ENCODE measurements at places on chromosomes 12 and 14.
A peak's percentile ranks its signal among the peaks of the same experiment; 100 is the strongest.

GRCh38 chr14:39417014-39417413 is 15.2 kb downstream of the FBXO33 start:
- no peak for DNase-seq

GRCh38 chr12:105330283-105330930 is at the start of gene C12orf75:
Gene C12orf75 (plus strand): TSS chr12:105330691. CDS start chr12:105330892, 201 bp downstream.
- DNase-seq: peak; percentile 87

- peak; percentile 66 for DNase-seq
Observed at GRCh38 chr14:103522649-103523574, at the start of gene CKB. Gene CKB (minus strand): TSS chr14:103522830. CDS start chr14:103522493, 337 bp downstream.

DNA sequence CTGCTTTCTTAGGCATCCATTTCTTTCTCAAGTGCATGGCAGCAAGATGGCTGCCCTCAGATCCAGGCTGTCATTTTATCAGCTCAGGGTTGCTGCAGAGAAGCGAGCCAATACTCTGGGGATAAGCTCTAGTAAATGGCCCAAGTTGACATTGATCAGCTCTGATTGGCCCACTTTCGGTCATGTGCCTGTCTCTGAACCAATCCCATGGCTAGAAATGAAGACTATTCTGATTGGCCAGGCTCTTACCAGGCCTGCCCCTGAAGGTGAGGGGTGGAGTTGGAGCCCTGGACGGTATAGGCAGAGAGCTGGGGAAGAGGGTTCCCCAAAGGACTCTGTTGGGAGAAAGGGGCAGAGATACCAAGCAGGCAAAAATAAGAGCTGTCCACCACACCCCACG is 41.4 kb downstream of the MYO1H start:
- DNase-seq: peak; percentile 5

GRCh38 chr12:131610181-131610580 is 100.7 kb upstream of the SFSWAP start:
- no peak for DNase-seq

- no peak for DNase-seq
Observed at GRCh38 chr12:8846305-8846704, 23.9 kb downstream of the A2ML1 start.

DNA sequence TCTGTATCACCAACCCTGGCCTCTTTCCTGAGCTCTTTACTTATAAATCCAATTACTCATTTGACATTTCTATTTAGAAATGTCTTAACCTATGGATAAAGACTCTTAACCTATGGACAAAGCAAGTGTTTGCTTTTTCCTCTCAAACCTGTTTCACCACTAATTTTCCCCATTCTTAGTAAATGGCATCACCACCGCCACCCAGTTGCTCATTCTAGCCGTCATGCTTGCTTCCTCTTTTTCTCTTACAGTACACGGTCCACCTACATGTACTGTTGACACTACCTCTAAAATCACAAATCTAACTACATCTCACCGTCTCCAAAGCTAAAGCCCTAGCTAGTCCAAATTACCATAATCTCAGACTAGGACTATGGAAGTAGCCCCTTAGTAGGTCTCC is 60.0 kb downstream of the CAPS2 start:
- DNase-seq: no peak

GRCh38 chr12:32179011-32179395 is 72.4 kb downstream of the BICD1 start:
- no peak for DNase-seq

GRCh38 chr12:93634416-93634815 is 42.8 kb upstream of the CRADD start:
- DNase-seq: no peak

- no peak for DNase-seq
Observed at GRCh38 chr12:108457734-108458361, 57.2 kb upstream of the FICD start.

GRCh38 chr14:49880267-49881064 is 12.4 kb upstream of the ARF6 start:
- no peak for DNase-seq

DNA sequence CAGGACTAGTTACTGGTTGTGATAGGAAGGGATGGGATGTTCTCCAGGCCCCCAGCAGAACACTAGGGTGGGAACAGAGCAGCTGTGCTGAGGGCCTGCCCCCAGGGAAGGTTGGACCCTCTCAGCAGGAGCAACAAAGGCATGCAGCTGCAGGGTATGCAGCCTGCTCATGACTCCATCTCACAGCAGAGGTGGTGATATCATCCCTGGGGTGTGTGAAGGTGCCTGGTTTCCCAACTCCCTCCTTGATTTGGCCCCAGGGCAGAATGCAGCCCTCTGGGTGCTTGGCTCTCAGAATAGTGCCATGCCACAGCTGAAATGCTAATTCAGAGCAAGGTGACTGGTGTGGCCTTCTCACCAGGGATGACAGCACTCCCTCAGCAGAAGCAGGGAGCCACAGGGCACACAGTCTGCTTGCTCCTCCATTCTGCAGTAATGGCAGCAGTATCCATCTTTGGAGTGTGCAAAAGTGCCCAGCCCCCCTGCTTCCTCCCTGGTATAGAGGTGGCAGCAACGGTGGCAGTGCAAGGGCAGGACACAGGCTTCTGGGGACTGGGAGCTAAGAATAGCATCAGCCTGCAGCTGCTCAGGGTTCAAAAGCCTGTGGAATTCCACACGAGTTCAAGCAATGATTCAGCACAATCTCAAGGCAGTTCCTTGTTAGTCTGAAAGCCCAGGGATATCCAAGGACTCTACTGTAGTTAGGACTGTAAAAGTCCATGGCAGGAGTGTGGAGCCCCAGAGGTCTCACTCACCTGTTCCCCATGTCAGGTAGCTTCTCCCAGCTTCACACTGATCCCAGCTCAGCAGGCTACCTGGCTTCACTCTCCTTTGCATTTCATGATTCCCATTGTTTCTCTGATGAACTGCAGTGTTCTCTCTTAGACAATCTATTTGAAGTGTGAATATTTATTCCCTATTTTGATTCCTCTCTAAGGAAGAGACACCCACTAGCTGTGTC is 298.1 kb upstream of the FOXG1 start:
- no peak for DNase-seq

- DNase-seq: no peak
Observed at GRCh38 chr14:92185559-92185958, 63.8 kb downstream of the CPSF2 start.

- DNase-seq: no peak
Observed at GRCh38 chr14:77902811-77903210, 102.9 kb downstream of the ADCK1 start.

GRCh38 chr12:2560356-2560755 is 234.4 kb upstream of the FKBP4 start:
- no peak for DNase-seq

DNA sequence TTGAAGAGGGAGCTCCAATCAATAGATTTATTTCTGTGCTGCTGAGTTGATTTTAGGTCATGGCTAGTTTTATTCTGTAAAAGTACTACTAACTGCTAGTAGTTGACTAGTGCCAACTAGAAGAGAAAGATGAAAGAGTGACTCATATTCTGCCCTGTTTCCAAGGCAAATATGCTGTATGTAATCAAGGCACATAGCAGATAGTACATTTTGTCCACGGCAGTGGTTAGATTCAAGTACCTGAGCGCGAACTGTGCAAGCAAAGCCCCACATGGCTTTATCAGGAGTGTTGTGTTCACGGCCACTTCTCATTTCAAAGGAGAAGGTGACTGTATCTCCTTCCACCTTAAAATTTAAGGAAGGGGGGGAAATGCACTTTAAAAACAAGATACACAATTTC is 126.8 kb downstream of the TRAFD1 start:
- no peak for DNase-seq

DNA sequence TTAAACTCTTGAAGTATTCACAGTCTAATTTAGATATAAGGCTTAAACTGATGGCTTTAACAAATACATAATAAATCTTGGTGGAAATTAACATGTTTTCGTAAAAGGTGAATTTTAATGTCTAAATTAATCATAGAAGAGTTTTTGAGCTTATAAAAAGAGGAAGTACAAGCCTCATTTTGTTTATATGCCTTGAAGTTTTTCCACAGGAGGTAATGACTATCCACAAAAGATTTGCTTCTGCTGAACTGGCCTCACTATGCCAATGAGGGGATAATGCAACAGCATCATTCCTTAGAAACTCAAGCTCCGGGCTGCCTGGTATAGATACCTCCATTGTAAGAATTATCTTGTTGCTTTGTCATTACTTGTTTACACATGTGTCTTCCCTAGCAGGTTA is 175.6 kb downstream of the DUSP6 start:
- no peak for DNase-seq

DNA sequence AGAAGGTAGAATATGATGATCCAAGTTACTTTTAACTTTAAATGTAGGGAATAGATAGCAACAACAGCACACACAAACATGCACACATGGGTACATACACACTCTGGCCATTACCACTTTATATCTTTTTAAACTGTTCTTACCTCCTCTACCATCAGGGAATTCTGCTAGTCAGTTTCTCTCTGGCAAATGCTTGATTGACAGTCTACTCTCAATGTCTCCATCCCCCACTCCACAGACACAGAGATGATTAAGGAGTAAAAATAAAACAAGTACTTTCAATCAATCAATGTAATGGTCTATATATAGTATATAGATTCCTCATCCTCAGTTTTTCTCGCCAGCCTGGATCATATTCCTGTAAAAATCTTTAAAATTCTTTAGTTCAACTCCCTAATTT is 16.1 kb upstream of the STRN3 start:
- DNase-seq: no peak

GRCh38 chr12:74412606-74413230 is 124.9 kb upstream of the ATXN7L3B start:
- DNase-seq: peak; percentile 9

DNA sequence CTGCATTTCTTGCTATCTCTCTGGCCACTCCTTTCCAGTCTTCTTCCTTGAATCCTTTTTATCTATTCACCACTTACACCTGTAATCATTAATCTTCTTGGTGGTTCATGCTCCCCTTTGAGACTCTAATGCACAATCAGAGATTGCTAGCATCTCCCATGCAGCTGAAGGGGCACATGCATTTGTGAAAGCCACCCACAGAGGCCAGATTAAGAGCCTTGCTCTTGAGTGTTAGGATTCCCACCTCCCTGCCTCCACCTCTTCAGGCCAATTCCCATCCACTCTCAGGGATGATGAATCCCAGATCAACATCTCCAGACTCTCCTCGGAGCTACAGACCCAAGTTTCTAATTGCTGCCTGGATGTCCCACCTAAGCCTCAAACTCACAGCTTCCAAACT is 19.4 kb upstream of the KRT18 start:
- DNase-seq: no peak

DNA sequence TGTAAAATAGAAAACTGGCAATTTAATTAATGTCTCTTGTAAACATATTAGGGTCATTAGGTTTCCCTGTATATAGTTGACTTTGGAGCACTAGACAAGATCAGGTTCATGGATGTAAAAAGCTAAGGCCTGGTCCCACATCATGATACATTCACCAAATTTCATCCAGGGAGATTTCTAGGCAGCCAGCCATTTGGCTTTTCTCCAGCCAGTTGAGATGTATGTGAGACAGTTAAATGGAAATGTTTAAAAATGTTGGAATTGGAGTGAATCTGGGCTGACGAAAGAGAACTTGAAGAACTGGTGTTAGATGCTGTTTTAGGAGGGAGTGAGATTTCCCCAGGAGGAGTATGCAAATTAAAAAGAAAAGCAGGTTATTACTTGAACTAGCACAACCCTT is 41.8 kb upstream of the CLEC14A start:
- peak; percentile 31 for DNase-seq

DNA sequence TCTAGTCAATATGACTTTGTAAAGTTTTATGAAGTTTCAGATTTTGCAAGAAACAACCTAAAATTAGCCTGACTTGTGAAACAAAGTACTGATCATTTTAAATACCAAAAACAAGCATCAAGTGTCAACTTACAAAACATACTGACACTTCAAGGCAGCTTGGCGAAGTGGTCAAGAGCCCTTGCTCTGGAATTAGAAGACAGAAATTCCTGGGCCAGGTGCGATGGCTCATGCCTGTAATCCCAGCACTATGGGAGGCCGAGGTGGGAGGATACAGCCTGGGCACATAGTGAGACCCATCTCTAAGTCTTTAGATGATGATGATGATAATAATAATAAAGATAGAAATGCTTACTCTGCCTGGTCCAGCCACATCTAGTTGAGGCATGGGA is 45.4 kb upstream of the NR2C1 start:
- no peak for DNase-seq

DNA sequence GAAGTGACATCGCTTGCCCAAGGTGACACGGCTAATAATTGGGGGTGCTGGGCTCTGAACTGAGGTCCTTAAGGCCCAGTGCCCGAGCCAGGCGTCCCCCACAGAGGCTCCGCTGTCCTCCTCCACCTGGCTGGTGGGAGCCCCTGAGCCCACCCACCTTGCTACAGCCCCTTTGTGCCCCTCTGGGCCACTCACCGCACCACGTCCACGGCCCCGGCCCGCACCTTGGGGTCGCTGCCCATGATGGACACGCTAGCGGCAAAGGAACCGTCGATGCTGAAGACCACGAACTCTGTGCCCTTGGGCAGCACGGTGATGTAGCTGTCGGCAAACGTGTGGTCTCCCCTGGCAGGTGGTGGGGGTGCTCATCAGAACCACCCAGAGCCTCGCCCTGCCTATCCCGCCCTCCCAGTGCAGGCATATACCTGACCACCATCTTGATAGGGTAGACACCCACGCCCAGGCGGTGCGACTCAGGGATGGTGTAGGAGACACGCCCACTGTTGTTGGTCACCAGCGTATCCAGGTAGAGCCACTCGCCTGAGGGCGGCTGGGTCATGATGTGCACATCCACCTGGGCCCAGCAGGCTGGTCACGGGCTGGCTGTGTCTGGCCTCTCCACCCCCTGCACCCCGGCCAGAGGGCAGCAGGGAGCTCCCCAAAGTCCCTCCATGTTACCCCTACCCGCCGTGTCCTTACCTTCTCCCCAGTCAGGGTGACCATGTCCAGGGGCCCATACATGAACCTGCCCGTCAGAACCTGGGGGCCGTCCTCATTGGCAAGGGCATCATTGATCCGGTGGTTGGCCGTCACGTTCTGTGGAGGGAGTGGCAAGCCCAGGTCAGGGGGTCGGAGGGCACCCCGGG is 6.8 kb downstream of the ARL6IP4 start:
- DNase-seq: no peak

DNA sequence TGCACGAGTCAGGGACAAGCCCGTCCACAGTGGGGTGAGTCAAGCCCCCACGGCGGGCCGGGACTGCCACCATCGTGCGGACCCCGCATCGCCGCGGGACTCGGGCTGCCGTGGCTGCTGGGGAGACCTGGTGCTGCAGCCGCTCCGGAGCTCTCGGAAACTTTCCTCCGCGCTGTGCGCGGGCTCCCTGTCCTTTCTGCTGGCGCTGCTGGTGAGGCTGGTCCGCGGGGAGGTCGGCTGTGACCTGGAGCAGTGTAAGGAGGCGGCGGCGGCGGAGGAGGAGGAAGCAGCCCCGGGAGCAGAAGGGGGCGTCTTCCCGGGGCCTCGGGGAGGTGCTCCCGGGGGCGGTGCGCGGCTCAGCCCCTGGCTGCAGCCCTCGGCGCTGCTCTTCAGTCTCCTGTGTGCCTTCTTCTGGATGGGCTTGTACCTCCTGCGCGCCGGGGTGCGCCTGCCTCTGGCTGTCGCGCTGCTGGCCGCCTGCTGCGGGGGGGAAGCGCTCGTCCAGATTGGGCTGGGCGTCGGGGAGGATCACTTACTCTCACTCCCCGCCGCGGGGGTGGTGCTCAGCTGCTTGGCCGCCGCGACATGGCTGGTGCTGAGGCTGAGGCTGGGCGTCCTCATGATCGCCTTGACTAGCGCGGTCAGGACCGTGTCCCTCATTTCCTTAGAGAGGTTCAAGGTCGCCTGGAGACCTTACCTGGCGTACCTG is 1.1 kb downstream of the PDE3A start:
- peak; percentile 79 for DNase-seq
